ENCODE measurements at places on chromosomes 16 and 17.

GRCh38 chr17:78378225-78379130 is at the start of gene PGS1:
TSS of gene PGS1 (plus strand) at chr17:78378649. CDS start at chr17:78378666, 17 bp downstream.
- peak; percentile 71 for DNase-seq

DNA sequence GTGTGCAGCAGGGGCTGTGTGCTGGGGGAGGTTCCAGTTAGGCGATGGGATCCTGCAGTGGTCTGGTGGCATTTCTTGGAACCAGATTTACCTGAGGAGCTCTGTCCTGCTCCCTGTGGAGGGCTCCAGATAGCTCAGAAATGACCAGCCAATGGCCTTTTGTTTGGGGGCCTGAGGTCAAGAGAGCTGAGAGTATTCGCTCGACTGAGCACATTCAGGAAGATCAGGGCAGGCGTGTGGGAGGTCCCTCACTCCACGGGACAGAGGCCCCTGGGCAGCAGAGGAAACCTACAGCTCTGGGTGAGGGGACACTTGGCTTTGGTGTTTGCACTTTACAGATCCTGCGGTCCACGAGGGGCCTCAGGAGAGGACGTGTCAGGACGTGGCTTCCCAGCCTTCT is 18.2 kb downstream of the DEF8 start:
- no peak for DNase-seq

DNA sequence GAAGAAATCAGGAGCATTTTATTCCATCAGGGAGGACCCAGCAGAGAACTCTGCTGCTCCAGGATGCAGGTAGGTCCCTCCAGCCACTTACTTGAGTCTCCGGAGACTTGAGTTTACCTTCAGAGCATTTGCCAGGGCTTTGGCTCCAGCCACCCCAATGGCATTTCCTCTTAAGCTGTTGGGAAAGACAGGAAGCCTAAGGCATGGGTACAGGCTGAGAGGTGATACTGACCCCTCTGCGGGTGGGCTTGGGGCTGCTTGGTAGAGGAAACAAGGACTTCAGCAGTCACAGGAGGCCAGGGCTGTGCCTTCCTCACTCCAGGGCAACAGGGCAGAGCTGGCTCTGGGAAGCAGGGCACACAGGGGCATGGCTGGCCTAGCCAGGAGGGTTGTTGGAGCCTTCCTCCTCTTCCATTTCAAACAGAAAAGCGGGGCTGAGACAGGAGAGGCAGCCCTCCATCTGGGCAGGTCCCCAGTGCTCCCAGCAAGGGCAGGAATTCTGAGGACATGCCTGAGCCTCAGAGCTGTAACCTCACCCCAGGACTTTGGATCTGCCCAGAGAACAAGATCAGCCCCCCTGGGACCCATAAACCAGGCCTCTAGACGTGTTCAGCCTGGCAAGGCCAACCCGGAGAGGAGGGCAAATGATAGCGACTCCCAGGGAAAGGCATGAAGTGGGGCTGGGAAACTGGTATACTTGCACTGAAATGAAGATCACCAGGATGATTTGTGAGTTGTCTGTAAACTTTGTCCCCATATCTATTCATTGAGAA is 34.4 kb downstream of the NLRC3 start:
- no peak for DNase-seq

- no peak for DNase-seq
Observed at GRCh38 chr16:7419441-7419840, 86.8 kb downstream of the RBFOX1 start.

GRCh38 chr17:79027274-79027924 is 3.4 kb downstream of the C1QTNF1 start:
- DNase-seq: no peak

GRCh38 chr16:89602273-89602951 is 11.0 kb upstream of the DPEP1 start:
- peak; percentile 40 for DNase-seq

GRCh38 chr17:51954232-51954765 is 204.2 kb downstream of the CA10 start:
- no peak for DNase-seq

GRCh38 chr17:28740406-28741357 is 3.1 kb upstream of the TRAF4 start:
- no peak for DNase-seq

GRCh38 chr16:52350031-52350642 is 196.8 kb downstream of the TOX3 start:
- no peak for DNase-seq

DNA sequence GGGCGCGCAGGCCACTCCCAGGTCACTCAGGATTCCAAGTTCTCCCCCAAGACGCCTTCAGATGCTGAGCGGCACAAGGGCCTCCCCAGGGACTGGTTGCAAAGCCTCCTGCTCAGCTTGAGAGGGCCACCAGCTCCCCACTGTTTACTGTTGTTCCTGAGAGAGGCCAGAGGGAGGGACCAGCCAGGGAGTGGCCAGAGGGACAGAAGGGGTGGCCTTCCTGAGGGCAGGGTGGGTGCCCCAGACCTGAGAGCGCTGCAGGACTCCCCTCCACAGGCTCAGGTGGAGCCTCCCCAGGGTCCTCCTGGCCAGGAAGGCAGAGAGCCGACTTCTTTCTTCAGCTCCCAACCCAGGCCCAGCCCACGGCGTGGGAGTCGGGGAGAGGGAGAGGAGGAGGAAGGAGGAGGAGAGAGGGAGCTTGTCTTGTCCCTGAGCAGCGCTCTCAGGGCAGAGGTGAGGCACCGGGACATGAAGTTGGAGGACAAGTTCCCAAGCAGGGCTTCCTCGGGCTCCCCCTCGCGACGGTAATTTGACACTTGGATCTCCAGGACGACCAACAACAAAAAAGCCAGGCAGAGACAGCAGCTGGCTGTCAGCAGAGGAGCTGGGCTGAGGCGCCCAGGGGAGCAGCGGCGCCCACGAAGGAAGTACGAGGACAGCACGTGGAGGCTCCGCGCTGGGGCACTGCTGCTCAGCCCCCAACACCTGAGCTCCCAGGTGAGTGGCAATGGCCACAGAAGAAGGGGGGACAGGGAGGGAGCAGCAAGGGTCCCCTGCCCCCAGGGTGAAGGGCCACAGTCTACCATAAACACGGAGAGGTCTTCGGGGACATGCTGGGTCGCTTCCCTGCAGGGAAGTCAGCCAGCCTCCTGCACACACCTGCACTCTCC is 497 bp downstream of the SMIM5 start:
- peak; percentile 43 for DNase-seq

DNA sequence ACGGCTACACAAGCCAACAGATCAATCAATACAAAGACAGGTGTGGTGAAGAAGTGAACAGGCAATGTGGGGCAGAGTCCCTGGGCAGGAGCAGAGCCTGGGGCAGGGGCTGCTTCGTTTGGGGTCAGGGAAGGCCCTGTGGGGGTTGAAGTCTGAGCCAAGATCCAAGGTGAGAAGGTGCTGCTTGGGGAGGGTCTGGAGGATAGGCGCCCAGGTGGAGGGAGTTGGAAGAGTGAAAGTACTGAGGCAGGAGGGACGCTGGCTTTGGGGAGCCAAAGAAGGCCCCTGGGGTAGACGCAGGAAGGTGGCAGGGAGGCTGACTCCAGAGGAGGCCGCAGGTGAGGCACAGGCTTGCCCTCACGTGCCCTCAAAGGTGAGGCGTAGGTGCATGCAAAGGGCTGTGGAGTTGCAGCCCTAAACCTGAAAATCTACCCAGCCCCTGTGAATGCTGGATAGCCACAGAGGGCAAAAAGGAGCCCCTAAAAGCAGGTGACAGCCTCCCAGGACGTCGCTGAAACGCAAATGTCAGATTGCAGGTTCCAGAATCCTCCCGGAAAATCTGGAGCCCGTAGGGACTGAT is 33.3 kb downstream of the WFDC1 start:
- DNase-seq: no peak

DNA sequence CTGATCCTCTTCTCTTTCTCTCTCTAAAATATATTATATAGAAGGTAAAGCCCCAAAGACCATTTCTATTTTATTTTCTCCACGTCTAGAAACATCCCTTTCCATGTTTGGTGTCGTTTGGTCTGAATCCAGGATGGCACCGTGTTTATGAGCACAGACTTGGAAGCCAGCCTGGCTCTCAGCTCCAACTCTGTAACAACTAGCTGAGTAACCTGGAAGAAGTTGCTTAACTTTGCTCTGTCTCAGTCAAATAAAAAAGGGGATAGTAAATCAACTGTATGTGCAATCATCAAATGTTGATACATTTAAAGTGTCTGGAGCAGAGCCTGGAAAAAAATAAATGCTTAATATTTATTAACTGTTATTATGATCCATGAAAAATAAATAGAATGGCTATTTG is 249.8 kb upstream of the MAF start:
- no peak for DNase-seq

- DNase-seq: no peak
Observed at GRCh38 chr16:82891918-82892317, 265.1 kb downstream of the CDH13 start.

- no peak for DNase-seq
Observed at GRCh38 chr16:47622451-47623176, 161.5 kb downstream of the PHKB start.

GRCh38 chr16:63690961-63691360 is 1430.9 kb downstream of the CDH11 start:
- DNase-seq: no peak

GRCh38 chr16:2341456-2342447 is 1.2 kb upstream of the ABCA3 start:
- no peak for DNase-seq

GRCh38 chr17:17111401-17112393 is 69.4 kb downstream of the MPRIP start:
- no peak for DNase-seq

GRCh38 chr16:46885960-46886763 is 2.0 kb downstream of the GPT2 start:
- no peak for DNase-seq

All from stimulated activated CD4-positive, alpha-beta T cell treated with anti-CD3 and anti-CD28 coated beads, TNF-alpha, amount 100 ng/mL, for 24 hours (primary cell).